Stimulated activated effector memory CD8-positive, alpha-beta T cell treated with anti-CD3 and anti-CD28 coated beads, Interleukin-12 subunit alpha, Interleukin-12 subunit beta, amount 100 ng/mL, for 72 hours (primary cell): ENCODE measurements at places on chromosomes 16 and 17.

DNA sequence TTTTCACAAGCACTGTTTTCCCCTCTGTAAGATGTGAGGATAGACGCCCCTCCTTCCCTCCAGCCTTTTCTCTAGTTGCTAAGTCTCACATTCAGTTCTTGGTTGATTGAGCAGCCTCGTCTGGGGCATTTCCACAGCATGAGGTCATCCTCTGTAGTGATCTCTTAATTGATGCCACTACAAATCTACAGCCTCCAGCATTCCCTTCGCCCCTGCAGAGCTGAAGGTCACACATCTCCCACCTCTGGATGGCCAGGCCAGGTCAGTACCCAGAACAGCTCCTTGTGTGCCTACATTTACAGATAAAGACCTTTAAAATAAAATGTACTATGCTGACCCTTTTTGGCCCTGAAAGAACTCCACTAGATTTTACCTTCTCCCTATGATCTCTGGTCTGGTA is 32.5 kb upstream of the CDH11 start:
- DNase-seq, result no peak

- DNase-seq, result no peak
Measured at GRCh38 chr16:87576171-87576570, 26.1 kb upstream of the JPH3 start.

DNA sequence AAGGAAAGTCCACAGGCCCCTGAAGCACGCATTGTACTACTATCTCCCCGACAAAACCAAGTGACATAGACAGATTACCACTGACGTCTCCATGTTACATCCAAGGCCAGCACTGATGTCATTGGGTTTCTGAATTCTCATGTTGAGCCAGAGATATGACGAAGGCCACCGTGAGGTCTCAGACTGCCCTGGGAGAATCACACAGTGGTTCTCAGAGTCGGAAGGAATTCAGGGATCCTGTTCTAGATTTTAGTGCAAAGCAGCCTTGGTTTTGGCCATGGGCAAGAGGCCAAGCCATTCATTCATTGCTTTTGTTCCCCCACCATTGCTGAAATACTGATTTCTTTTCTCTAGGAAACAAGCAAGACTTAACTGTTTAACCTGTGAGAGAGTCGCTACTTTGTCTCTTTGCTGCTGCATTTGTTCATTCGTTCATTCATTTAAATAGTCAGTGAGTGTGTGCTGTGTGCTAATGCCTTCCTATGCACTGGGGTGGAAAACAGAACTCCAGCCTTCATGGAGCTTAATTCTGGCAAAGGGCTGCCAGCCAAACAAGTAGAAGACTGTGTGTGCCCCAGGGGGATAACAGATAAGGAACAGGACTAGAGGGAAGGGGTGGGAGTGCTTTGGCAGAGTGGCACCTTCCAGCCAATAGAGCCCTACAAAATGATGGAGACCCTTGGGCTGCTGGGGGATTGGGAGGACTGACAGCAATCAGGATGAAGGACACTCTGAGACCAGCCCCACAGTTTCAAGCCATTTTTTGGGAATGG is 222.3 kb downstream of the MSI2 start:
- no peak for DNase-seq

DNA sequence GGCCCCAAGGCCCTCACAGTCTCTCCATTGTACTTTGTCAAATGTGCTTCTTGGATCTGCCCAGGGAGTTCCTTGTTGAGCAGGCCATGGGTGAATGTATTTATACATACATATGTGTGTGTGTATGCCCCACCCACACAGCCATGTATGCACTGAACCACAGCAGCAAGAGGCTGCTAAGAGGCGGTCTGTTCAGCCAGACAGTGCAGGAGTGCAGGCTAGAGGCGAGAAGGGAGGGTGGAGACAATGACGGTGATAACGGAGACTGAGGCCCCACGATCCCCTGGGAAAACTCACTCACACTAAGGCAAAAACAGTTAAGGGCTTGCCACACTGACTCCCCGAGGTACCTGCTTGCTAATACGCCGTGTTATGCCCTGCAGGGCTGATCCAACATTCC is 151.0 kb upstream of the CDC42EP4 start:
- no peak for DNase-seq

- DNase-seq, result no peak
Measured at GRCh38 chr16:78333808-78334207, 234.4 kb downstream of the WWOX start.
